Amniotic epithelial cell (primary cell): ENCODE measurements at places on chromosomes 16 and 17.
A peak's percentile ranks its signal among the peaks of the same experiment; 100 is the strongest.

- DNase-seq = peak; percentile 15
Observed at GRCh38 chr16:12229759-12230594, 253.4 kb downstream of the SNX29 start.

DNA sequence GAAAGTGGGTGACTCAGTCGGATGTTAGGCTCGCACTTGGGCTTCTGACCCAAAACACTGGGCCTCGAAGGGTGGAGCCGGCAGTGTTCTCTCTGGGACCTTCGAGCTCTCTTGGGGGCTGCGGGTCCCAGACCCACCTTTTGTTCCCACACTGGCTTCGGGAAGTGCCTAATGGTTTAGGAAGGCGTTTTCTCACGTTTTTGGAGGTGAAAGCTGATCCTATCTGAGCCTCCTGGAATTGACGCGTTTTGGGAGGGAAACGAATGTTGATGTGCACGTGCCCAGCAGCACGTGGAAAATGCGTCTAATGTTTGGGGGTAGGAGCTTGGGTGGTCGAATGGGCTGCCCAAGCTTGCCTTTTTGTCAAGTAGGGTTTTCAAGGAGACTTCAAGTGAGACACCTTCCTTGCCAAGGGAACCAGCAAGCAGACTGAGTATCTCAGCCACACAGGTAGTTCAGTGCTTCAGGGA lies 666 bp downstream of the HGS start:
- no peak for DNase-seq

DNA sequence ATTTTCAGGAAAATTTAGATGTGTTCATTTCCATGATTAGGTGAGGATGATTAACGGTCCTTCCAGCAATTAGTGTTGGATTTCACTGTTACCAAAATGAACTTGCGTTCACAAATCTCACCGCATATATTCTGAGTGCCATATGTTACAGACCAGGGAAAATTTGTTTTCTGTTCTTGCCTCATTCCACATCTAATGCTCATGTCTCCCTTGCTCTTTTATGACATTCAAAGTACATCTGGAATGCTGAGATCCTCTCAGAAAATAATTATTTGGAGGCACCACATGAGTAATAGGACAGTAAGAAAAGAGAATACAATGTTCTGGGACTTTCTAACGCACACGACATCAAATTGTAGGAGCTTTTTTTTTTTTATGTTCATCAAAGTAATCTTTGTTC lies 406.5 kb downstream of the SHISA9 start:
- DNase-seq = no peak

GRCh38 chr16:81680444-81681275 lies 98.4 kb upstream of the PLCG2 start:
- DNase-seq = no peak

DNA sequence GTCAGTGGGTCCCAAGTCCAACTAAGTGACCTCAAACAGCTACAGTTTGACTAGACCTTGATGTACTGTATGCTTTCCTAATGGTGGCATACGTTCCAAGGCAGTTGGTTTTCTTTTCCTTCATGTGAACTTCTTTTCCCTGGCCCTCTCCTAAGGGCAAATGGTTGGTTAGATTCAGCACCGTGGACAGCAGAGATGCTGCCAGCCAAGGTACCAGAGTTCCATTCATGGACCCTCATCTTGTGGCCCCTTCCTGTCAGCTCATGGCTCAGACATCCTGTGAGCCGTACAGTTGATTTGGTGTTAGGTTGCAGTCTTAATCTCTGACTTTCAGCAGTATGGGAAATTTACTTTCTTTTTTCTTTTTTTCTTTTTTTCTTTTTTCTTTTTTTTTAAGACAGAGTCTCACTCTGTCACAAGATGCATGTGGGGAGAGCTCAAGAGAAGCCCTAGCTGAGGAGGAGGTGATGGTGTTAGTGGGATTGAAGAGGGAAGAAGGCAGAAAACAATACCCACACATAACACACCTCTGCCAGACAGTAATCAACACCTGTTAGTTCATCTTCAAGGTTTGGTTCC lies 122.4 kb downstream of the USP31 start:
- DNase-seq = peak; percentile 3

- DNase-seq = no peak
Observed at GRCh38 chr17:32958418-32958817, 30.5 kb downstream of the TMEM98 start.

- DNase-seq = no peak
Observed at GRCh38 chr17:60168654-60169053, 18.9 kb downstream of the CA4 start.

GRCh38 chr17:40105861-40106759 lies 5.7 kb upstream of the NR1D1 start:
- no peak for DNase-seq

- DNase-seq = no peak
Observed at GRCh38 chr17:3715296-3715695, 8.4 kb upstream of the HASPIN start.

GRCh38 chr16:87954361-87954760 lies 3.1 kb downstream of the BANP start:
- DNase-seq = no peak

GRCh38 chr16:70703835-70704381 lies 18.1 kb upstream of the MTSS2 start:
- DNase-seq = no peak

GRCh38 chr16:84061236-84061819 lies 18.7 kb upstream of the SLC38A8 start:
- DNase-seq = no peak

DNA sequence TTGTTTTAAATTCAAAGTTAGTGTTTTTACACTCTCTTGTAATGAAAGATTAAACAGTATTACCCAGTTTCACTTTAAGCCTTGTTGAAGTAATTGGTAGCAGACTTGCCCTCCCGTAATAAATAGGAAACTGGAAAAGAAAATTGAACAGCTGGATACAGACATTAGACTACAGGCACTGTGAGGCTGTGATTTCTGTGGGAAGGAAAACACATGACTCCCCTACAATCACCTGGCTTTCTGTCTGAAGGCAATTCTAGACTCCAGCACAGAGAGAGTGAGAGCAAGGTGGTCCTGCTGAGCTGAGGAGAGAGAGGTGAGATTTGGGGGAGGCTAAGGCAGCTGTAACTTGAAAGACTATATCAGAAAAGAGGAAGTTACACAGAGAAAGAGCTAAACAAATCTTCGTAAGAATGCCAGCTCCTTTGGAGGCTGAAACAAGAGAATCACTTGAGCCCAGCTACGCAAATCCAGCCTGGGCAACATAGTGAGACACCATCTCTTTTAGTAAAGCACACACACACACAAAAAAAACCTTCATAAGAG lies 57.8 kb upstream of the CDYL2 start:
- DNase-seq = no peak

DNA sequence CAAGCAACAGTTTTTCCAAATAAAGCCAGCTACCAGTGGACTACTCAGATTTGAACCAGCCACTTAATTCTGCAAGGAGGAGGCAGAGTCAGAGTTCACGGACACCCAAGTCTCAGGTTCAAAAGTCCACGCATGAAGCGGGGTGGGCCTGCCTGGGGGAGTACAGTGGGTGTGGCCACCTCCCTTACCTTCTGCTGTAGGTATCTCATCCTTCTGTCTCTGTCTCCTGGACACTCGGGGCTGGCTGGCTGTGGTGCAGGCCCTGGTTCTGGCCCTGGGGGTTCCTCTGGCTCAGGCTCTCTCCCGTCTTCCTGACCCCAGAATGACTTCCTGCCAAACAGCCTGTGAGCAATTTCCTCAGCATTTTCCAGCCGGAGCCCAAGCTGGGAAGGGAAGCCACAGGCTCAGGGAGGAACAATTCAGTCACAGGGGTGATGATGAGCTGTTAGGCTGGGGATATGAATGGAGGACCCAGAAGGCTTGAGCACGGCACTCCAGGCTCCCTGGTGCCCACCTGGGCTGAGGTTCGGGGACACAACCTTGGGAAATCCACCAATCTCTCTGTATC lies 101.9 kb downstream of the LITAF start:
- DNase-seq = no peak

DNA sequence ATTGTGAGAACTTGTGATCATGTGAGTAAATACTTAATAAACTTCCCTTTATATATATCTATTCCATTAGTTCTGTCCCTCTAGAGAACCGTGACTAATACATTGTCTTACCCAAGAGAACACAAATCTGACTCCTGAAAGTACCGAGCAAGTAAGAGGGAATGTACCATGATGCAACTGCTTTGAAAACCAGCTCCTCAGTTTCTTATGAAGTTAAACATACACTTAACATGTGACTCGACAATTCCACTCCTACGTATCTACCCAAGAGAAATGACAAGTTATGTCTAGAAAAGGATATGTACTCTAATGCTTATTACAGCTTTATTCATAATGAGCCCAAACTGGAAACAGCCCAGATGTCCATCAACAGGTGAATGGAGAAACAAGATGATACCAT lies 8.8 kb upstream of the GJD3 start:
- DNase-seq = peak; percentile 96

DNA sequence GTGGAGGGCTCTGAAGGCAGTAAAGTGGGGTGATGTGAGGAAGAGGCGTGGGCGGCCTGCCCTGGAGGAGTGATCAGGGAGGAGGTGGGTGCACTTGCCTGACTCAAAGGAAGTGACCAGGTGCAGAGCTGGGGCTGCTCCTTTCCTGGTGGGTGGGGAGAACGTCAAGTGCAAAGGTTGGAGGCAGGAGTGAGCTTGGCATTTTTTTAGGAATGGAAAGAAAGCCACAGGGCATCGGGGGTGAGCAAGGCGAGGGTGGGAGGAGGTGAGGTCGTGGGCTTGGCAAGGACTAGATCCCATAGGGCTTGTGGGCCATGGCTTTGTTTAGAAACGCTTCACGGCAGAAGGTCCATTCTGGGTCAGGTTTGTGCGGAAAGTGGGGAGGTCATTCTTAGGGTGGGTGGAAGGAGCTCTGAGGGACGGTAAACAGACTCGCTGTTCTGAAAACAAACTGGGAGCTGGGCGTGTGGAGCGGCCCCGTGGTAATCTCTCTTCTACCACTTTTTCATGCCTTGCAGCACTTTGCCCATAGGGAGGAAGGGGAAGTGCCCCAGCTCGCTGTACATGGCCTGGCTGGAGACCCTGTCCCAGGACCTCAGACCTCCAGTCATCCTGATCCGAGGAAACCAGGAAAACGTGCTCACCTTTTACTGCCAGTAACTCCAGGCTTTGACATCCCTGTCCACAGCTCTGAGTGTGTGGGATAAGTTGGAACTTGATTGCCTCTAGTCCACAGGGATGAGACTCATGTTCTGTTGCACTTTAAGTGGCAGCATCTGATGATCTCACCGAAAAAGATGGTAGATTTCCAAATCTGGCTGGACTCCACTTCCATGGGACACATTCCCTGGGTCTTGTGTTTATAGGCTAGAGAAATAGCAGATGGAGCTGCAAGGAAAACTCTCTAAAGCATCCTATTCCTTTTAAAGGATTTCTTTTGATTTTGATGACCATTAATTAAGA lies 18.9 kb upstream of the HERPUD1 start:
- peak; percentile 67 for DNase-seq

DNA sequence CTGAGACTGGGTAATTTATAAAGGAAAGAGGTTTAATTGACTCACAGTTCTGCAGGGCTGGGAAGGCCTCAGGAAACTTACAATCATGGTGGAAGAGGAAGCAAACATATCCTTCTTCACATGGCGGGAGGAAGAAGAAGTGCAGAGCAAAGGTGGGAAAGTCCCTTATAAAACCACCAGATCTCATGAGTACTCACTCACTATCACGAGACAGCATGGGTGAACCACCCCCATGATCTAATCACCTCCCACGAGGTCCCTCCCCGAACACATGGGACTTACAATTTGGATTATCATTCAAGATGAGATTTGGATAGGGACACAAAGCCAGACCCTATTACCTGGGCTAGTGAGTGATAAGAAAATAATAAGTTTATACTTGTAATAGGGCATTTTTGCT lies 70.6 kb upstream of the HS3ST2 start:
- no peak for DNase-seq
